ENCODE measurements at places on chromosomes 3 and 15.

DNA sequence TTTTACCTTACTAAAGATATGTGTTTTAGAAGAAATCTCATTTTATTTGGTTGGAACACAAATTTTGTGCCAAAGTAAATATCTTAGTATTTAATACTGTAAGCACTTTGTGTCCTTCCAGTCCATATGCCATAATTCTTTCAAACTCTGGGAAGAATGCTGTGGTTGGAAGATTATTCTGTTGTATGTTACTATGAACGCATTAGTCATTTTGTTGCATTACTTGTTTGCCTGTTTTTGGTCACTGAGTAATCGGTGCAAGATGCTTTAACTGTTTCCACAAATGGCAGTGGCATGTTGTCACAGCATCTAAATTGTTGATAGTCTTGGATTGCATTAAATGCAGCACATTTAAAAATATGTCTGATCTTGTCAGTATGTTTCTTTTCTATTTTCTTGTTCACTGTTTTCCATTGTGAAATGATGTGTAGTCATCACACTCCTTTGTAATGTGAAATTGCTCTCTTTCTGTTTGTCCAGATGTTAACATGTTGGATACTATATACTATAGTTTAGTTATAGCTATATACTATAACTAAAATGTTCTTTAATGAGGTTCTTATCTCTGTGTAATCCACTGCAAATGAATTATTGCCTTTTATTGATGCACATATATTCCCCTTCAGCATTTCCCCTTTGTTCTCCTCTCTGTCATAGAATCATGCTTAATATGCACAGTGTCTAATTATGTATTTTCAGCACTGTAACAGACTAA is 89.9 kb upstream of the FLNB start:
- no peak for DNase-seq

DNA sequence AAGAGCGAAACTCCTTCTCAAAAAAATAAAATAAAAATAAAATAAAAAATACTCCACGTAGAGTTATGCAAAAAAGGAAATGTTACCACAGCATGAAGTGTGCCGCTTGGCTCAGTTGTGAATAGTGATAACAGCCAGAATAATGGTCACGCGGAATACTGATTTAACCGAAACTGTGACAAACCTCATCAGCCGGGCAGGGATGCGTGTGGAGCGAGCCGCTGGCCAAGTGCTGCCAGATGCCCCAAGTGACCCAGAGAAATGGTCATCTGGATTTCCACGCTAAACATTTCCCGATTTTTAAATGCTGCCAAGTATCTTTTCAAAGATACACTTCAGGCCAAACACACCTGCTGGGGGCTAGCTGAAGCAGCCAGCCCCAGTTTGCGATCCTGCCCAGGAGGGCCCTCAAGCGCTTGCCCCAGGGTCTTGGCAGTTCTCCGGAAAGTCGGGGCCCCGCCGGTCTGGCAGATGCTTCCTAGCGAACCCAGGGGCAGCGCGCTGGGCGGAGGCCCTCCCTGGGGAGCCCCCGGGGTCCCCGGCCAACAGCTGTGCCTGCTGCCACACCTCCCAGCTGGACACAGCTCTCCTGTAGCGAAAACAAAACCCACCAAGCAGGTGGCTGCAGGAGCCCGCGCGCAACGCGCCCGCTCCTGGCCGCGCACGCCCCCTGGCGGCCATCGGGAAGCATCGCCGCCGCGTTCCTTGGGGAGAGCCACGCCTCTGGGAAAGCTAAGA is 35.1 kb downstream of the CMTM6 start:
- peak; percentile 61 for DNase-seq

DNA sequence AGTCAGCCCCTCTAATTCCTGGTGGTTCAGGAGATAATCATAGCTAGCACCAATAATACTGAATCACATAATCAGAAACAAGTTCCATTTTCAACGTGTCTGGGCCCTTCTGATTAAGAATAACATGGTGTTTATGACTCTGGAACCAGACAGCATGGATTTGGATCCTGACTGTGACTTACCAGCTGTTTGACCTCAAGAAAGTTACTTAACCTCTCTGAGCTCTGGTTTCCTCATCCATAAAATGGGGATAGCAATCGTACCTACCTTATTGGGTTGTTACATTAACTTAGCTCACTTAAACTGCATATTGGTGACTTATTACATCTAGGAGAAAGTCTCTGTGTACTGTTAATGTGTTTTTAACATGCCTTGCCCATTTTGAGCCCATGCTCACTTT is 10.7 kb upstream of the TMEM40 start:
- DNase-seq, result no peak

GRCh38 chr3:20201143-20201542 is 15.1 kb upstream of the SGO1 start:
- no peak for DNase-seq

DNA sequence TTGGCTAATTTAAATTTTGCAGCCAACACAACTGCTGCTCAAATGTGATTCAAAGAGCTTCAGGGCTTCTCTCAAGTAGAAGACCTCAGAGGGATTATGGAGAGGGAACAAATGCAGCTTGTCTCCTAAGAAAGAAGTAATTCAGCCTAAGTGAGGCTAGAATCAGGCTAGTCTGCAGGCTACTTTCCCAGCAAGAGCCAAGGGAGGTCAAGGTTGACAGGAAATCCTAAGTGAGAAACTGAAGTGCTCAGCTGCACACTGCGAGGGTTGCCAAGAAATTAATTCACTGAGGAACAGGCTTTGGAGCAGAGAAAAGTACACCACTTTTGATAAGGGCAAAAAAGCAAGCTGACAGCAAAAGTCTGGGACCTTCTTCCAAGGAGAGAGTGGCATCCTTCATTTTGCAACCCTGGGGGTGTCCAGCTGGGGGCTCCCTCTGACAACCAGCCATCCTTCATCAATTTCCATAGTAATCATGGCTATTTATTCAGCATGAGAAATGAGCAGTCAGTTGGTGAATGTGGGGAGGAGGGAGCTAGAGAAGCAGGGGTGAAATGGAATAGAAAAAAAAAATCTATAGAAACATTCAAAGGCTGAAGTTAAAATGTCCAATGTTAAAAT is 646.4 kb upstream of the ADAMTS9 start:
- peak; percentile 13 for DNase-seq

- DNase-seq, result no peak
These were observed 271.4 kb downstream of the CLSTN2 start for GRCh38 chr3:140206196-140207040.

DNA sequence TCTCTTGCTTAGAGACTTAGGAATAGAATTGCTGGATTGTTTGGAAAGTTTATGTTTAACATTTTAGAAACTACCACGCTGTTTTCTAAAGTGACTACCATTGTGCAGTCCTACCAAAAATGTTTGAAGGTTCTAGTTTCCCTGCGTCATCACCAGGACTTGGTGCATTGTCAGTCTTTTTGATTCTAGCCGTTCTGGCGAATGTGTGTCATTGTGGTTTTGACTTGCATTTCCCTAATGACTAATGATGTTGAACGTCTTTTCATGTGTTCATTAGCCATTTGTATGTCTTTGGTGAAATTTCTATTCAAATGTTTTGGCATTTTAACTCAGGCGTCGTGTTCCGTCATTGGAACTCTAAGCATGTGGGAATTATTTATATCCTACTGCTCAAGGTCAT is 58.0 kb downstream of the CHD2 start:
- no peak for DNase-seq

- no peak for DNase-seq
These were observed 17.8 kb upstream of the ZFYVE19 start for GRCh38 chr15:40789119-40789518.
